ENCODE measurements at places on chromosomes 2 and 18.

DNA sequence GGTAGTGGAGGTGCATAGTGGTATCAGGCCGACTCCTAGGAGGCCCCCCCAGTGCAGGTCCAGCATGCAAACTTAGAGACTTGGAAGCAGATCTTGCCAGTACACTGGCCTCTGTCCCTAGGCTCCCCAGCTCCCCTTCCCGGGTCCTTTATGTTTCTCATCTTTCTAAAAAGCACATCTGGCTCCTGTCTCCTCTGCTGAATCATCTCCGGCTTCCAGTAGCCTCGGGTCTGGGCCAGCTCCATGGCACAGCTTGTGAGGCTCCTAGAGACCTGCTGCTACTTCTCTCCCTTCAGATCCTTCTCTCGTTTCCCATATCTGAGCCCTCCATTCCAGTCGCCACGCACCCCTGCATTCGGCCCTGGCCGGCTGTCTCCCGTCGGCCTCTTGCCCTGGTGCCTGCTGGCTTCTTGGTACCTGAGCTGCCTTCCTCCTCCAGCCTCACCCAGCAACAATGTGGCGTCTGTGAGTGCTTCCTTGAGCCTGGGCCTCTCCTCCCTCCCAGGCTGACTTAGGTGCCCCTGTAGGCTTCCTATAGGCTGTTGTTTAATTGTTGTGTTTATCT lies 6.6 kb downstream of the TRAF3IP1 start:
- DNase-seq = no peak

GRCh38 chr2:128644718-128645256 lies 326.1 kb upstream of the HS6ST1 start:
- no peak for DNase-seq

DNA sequence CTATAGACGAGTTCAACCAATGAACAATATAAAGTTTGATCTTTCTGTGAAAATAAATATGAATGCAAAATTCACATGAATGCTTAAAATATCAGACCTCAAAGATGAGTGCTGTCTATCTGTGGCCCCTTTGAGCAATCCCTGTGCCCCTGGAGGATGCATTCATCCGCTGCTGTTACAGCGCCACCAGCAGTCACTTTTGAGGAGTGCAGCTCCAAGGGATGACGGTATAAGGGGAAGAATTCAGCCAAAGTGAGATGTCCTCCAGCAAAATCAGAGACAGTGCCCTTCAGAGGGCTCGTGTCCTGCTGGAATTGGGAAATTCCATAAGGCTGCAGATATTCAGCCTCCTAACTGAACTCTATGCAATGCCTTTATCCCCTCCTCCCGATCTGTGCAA lies 12.0 kb upstream of the CHRNA1 start:
- peak; percentile 44 for DNase-seq

DNA sequence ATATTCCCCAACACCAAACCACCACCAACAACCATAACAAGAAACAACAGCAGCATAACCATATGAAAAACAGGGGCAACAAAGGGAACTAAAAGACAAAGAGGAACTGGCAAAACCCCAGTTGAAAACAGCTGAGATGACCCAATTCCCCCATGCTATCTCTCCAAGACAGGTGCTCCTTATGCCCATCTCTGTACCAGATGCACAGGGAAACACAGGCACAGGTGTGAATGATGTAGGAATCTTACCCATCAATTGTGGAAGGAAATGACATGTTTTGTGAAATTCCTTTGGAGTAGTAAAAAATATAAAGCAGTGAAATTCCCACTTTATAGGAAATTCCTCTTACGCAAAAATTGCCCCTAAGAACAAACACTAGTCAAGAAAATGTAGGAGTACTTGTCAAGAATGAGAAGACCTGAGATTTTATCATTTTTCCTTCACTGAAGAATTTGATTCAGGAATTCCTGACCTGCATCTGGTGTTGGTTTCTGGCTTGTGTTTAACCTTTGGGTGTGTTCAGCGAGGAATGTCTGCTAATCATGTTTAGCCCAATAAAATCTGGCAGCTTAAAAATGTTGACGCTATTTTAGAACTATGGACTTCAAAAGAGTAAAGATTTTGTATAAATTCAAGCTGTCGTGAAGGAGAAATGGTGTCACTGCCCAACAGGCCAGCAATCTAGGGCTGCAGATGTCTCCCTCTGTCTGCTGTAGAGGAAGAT lies 67.7 kb upstream of the ARHGAP28 start:
- DNase-seq = no peak

GRCh38 chr2:52749764-52750163 lies 1017.8 kb upstream of the CHAC2 start:
- no peak for DNase-seq

- no peak for DNase-seq
Measured at GRCh38 chr2:240460781-240461431, 25.4 kb downstream of the GPC1 start.

- DNase-seq = no peak
Measured at GRCh38 chr2:73202156-73203054, at the start of gene NOTO. NOTO (plus strand) TSS chr2:73202574; CDS start chr2:73202667, 93 bp downstream.

DNA sequence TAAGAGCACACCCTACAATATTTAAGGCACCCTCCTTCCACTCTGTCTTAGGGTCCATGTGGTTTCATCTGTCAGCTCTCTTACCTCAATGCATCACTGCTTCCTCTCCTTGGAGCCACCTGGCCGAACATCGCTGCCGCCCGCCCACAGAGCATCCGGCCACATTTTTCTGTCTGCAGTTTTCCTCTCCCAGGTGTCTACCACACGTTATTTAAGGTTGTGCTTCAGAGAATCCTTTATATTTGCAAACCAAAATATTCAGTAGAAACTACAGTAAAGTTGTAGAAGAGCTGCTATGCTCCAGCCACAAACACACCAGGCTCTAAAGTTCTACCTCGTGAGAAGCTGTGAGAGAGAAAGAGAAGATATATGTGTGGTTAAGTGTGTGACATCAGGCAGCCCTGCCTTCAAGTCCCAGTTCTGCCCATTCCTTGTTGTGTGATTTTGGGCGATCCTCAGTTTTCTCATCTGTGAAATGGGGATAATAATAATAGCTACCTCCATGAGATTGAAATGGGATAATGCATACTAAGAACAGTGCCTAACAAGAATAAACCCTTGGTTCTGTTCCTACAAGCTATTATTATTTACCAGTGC lies 4.9 kb upstream of the STK17B start:
- no peak for DNase-seq

GRCh38 chr2:223815884-223816570 lies 21.4 kb downstream of the AP1S3 start:
- no peak for DNase-seq

GRCh38 chr2:27369471-27370025 lies 590 bp downstream of the EIF2B4 start:
- DNase-seq = peak; percentile 44

GRCh38 chr2:25964891-25965290 lies 17.4 kb downstream of the KIF3C start:
- no peak for DNase-seq

- DNase-seq = no peak
Measured at GRCh38 chr2:172087780-172088244, 2.5 kb downstream of the DLX1 start.

DNA sequence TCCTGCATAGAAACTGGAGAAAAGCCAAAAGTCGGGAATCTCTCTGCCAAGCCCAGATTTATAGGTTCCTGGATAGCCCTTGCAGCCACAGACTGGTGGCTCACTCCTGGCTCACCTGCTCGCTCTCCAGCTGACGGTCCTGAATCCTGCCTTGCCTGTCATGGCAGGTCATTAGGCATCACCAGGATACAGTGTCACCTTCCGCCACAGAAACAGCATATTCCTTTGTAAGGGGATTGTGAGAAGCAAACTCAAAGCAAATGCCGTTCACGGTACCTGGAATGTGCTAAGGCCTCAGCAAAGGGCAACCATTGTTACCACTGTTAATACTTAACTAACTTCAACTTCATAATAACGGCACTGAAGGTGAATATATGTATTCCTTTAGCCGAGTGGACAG lies 57.1 kb upstream of the GPR45 start:
- DNase-seq = no peak

DNA sequence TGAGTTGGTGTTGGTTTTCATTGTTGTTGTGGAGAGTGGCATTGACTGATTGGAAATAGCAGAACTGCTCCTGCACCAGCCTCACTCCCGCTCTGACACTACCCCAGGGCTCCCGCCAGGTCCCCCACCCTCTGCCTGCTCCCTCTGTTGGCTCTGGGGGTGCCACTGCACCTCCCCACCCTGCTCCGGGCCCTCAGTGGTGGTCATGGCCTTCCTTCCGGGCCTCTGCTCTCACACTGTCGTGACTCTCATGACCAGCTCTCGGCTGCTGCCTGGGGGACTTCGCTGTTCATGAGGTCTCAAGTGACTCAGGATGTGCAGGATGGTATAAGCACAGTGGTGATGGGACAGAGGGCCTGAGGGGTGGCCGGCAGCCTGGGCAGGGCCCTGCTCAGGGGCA lies 113.2 kb downstream of the MARCHF4 start:
- DNase-seq = no peak

DNA sequence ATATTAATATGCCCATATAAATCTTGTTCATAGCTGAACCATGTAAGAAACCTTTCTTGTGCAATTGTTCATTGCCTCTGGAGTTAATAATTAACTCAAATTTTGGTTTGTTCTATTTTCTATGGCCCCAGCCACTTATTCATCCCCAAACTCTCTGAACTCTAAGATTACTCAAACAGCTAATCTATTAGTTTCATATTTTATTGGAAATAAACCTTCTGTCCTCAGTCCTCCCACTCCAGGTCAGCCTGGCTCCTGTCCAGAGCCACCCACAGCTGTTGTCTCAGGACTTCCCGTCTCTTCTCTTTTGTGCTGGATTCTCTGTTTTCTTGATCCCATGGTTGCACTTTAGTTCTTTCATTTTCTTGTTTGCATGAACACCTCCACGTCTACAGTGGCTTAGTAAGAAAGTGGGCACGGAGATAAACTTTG lies 4.4 kb upstream of the RNF103 start:
- no peak for DNase-seq

- DNase-seq = no peak
Measured at GRCh38 chr2:68806511-68807109, 64.6 kb downstream of the BMP10 start.

DNA sequence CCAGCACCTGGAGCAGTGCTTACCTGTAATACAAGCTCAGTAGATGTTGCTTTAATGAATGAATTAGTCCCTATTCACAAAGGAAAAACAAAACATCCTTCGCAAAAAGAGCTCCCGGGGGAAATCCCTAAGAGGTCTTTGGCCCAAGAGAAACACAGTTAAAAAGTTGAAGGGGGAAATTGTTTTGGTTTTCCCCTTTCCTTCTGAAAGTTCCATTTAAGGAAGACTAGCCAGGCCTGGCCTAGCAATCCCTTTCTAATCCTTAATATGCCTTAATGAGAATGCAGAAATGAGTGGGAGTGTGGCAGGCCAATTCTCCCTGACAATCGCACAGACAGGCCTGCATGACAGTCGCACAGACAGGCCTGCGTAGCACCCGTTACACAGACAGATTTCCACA lies 33.5 kb upstream of the REL start:
- no peak for DNase-seq

DNA sequence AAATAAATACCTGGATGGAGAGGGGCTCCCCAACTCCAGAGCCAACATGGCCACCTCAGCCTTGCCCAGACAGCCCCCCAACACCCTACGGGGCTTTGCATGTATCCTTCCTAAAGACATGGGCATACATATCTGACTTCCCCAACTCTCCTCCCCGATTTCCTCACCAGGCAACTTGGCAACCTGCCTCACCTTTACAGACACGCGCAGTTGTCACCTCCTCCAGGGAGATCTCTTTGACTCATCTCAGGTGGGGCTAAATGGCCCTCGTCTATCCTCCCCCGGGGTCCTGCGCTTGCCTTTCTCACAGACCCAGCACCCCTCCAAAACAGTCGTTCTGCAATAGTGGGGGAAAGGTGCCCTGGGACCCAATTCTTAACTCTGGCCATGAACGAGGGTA lies 10.6 kb upstream of the BIN1 start:
- no peak for DNase-seq

DNA sequence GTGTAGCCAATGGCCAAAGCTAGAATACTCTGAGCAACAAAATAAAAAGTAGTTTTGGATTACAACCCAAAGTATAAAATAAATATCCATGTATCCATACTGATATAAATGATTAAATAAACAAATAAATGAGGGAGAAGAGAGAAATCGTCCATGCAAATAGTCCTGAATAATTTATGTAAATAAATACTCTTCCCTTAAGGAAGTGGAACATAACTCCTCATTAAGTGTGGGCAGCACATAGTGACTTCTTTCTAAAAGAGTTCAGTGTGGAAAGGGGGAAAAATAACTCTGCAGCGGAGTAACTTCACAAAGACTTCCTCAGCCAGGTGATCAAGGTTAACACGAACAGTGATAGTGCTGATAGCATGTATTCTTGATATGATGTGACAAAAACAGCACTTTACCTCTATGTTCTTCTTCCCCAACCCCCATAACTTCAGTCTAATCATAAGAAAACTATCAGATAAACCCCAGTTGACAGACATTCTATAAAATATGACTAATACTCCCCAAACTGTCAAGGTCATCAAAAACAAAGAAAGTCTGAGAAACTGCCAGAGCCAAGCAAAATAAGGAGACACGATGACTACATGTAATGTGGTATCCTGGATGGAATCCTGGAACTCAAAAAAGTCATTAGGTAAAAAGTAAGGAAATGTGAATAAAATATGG lies 30.7 kb downstream of the METTL8 start:
- DNase-seq = no peak

DNA sequence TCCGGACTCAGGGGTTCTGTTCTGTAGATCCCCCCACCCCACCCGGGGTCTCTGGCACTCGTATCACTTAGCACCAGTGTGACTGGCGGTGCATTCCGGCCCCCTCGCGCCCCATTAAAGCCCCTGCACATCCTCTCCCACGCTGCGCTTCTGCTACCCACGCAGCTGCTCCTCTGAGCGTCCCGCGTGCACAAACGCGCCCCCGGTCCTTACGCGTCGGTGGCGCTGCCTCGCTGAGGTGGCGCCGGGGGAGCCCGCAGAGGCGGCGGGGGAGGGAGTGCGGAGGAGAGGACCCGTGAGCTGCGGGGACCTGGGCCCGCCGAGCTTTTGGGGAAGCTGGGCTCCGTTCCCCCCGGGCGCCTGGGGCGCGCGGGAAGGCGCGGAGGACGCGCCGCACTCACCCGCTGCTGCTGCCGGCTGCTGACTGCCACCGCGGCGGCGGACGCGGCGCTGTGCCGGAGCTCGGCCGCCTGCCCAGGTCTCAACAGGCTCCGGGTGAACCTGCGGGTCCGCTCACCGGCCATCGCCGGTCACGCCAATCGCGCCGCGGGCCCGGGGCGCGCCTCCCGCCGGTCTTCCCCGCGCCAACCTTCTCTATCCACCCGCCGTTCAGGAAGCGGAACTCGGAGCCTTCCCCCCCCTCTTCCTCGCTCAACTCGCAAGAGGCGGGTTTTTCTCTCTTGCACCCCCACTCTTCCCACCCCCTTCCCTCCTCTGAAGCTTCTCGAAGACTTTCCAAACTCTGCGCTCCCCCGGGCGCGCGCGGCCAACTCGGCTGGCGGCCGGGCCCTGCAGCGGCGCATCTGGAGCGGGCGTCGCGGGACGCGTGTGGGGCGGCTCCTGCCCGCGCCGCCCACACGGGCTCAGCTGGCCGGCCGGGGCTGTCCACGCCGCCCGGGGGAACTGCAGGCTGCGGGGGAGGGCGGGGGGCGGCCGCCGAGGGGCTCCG lies at the start of gene DOCK10:
Gene DOCK10, minus strand, starts transcription at position 618 of the 949 bp plus-strand sequence. Its CDS starts 94 bp downstream, at position 524.
- no peak for DNase-seq

All from HAP-1 (cell line).